ENCODE measurements at places on chromosomes 2 and 18.

- no peak for DNase-seq
Observed at GRCh38 chr2:147482111-147482895, 362.5 kb upstream of the ACVR2A start.

DNA sequence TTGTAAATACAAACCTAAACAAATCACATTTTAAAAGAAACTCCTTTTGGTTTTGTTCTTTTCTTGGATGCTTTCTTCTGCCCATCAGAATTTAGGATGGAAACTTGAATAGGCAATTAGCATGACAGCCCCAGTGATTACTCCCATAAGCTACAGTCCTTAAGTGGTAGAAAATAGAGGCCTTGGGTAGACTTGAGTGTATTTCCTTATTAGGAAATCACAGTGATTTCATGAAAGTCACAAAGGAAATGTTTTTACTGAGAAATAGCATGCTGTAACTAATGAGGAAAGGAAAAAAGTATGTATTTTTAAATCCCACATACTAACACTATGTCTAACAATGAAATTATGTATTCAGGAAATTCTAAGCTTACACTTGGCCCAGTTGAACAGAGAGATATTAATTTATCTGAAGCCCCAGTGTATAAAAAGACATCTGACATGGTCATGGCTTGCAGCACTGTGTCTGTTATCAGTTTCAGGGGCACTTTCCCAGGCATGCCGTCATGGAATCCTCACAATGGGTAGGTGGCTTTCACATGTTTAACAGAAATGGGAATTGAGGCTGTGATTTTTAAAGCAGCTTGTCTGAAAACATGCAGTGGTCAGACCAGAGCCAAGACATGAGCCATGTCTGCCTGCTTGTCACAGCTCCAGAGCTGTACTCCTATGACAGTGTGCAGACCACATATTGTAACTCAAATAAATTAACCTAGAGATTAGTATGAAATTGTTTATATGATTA is 79.7 kb upstream of the TRIB2 start:
- DNase-seq: no peak

- DNase-seq: no peak
Observed at GRCh38 chr2:38074764-38075506, 1.0 kb downstream of the CYP1B1 start.

DNA sequence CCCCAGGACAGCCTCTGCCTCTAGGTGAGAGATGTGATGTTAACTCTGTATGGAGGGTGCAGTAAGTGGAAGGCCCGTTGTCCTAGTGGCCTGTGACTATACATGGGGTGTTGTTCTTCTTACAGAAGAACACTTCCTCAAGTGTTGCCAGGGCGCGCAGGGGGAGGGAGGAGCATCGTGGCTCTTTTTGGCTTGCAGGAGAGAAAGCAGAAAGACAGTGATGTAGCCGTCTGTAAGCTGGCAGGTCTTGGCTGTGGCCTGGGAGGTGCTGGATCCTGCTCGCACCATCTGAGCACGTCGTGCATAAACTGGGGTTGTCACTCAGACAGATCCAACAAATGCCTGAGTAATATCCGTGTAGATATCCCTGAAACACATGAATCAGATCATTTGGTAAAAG is 44.3 kb downstream of the ZNF236 start:
- DNase-seq: no peak

- DNase-seq: no peak
Observed at GRCh38 chr2:67726416-67726815, 329.3 kb downstream of the ETAA1 start.

- no peak for DNase-seq
Observed at GRCh38 chr2:32988525-32988924, 41.8 kb downstream of the LTBP1 start.

DNA sequence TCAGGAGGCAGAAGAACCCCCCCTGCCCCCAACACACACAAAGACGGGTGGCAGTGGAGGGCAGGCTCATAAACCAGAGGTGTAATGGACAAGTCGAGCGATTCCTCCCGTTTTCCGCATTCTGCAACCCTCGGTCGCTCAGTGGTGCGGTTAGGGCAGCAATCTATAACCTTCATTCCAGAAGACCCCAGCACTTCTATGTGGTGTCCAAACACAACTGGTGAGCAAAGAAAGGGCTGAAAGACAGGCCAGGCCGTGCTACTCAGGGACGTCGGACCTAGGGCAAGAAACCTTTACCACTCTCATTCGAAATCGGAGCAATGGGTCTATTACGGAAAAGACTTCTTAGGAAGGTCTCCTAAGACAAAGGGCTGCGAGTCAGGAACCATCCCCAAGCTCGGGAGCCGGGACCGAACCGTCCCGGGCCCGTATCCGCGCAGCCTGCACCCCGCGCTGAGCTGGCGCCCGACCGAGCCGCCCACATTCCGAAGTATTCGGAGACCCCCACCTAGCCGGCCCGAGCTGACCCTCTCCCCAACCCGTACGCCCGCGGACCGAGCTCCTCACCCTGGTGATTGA is 568 bp downstream of the ARL5A start:
- DNase-seq: peak; percentile 6

DNA sequence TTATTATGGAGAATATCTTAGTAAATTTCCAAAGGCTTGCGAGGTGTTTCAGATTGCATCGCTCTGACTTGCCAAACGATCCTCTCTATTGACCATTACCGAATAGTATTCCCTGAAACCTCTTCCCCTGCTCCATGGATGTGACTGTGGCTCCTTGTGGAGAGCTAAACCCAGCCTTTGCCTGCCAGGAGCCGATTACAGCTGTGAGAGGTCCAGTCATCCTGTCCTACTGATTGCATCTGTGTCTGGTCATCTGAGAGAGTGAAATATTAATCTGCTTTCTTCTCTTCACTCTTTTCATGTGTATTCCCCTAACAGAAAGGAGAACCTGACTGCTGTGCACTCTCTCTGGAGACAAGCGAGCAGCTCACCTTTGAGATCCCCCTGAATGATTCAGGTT is 523.9 kb upstream of the NRP2 start:
- DNase-seq: no peak

DNA sequence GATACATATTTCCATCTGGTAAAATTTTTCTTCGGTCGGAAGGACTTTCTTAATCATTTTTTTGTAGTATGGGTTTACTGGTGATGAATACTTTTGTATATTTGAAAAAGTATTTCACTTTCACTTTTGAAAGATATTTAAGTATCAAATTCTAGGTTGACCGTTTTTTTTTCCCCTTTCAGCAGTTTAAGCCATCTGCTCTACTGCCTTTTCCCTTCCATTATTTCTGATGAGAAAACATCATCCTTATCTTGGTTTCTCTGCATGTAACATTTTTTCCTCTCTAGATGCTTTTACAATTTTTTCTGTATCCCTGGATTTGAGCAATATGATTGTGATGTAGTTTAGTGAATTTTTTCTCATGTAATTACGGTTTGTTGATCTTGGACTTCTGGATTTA is 87.0 kb downstream of the MTX2 start:
- DNase-seq: no peak

- no peak for DNase-seq
Observed at GRCh38 chr2:226583715-226584114, 215.9 kb downstream of the IRS1 start.

- no peak for DNase-seq
Observed at GRCh38 chr2:186962085-186962747, 113.2 kb upstream of the ZSWIM2 start.

GRCh38 chr2:68362069-68362468 is 3.0 kb upstream of the PLEK start:
- peak; percentile 70 for DNase-seq

DNA sequence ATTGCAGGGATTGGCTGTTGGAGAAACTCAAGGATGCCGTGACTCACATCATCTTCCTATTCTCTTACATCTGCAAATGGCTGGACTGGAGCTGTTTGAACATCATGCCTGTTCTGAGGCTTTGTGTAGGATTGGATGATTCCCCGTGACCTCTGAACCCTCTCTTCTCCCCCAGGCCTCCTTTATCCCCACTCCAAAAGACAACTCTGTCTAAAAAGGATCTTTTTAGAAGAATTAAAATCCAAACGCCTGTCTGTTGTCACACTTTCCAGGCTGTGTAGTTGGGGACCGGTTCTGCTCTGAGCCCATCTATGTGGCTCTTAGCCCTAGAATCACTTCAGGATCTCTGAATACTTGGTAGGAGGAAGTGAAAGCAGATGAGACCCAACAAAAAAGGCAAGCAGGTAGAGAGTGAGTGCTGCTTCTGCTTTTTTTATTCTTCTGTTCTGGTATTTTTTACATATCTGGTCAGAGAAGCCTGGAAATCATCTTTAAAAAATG is 565 bp downstream of the SP140 start:
- no peak for DNase-seq

- DNase-seq: no peak
Observed at GRCh38 chr18:43279015-43279744, 1.9 kb upstream of the SYT4 start.

GRCh38 chr18:48669180-48669675 is 130.4 kb downstream of the CTIF start:
- no peak for DNase-seq

- no peak for DNase-seq
Observed at GRCh38 chr2:147649286-147649685, 195.5 kb upstream of the ACVR2A start.

DNA sequence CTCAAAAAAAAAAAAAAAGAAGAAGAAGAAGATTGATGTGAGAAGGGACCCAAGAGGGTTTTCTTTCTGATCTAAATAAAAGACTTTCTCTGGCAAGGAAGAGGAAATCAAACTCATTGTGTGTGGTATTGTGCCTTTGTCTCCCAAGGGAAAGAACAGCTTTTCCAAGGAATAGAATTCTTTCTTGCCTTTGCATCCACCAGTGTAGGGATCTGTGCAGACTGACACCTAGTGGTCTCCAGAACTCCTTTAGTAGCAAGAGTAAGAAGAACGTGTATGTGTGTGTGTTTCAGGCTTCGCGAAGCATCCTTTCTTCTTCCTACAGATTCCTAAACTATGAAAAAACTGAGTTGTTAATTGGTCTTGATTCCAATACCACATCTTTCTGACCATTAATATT is 33.5 kb upstream of the CRIM1 start:
- DNase-seq: no peak

DNA sequence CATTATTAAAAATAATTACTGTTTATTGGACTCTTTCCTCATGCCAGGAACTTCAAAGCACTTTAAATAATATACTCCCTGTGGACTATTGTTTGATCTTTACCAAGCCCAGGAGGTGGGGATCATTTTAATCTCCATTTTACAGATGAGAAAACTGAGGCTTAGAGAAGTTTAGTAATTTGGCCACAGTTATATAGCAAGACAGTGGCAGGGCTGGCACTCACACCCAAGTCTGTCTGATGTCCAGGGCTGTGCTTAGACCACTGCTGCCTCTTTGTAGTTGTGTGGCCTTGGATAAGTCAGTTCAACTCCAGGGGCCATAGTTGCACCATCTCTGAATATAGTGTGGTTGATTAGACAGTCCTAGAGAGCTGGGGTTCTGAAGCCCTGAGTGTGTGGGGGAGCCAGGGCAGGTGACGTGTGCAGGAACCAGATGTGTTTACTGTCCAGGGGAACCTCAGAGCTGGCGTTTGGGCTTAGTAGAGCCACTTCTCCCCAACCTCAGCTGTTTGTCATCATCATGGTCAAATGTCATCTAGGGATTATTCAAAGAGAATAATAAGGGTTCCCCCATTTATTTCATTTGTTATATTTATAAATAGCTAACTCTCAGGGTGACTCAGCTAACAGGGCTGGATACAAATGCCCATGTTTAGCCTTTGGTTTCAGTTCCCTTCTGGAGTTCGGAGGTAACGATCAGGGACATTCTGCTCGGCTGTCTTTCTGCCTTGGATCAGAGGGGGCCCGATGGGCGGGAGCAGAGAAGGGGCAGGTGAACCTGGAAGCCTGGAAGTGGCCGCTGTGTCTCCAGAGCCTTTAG is 68.0 kb downstream of the BOLA3 start:
- no peak for DNase-seq

DNA sequence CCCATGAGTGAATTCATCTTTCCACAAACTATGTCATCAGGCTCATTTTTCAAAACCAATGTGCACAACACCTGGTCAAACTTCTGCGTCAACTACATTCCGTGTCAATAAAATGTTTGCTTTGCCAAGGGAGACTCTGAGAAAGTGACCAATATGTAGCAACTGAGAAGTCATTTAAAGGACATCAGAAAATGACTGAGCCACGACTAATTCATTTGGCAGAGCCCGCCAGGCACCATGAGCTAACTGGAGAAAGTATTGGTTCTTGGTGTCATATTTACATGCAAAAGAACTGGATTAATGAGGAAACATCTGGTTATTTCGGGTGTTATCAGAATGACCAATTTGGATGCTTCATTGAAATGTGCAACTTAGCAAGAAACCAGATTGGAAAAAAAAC is 7.2 kb downstream of the RND3 start:
- no peak for DNase-seq
